ENCODE measurements at places on chromosomes 3 and 15.

DNA sequence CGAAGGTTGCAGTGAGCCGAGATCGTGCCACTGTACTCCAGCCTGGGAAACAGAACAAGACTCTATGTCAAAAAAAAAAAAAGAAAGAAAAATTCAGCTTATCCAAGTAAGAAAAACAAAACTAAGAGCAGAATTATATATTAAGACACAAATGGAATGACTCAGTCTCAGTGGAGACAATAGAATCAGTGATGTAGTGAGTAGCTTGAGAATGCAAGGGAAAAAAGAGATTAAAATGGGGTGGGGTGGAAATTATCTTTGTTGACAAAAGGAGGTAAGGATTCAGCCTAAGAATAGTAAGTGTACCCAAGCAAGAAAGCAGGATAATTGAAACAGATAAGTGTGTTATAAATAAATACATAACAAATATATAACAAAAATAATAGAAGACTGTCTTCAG, 70.7 kb downstream of the BLM start:
- no peak for DNase-seq

- DNase-seq = no peak
Measured at GRCh38 chr3:45508483-45509037, 86.0 kb upstream of the LIMD1 start.

DNA sequence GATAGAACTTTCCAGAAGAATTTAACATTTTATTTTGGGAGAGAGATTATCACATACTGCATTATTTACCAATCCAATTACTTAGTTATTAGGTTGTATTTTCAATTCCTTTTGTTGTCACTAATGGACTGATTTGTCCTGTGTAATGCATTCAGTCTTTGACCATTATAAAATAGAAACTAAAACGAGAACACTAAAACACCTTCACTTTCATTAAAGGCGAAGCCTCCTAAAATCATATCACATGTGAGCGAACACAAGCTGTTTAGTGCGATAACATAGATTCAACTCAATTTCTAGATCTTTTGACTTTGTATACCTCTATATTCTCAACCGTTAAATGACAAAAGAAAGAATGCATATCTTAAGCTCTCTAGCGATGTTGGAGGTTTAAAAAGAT, 253.4 kb downstream of the VGLL3 start:
- DNase-seq = no peak

DNA sequence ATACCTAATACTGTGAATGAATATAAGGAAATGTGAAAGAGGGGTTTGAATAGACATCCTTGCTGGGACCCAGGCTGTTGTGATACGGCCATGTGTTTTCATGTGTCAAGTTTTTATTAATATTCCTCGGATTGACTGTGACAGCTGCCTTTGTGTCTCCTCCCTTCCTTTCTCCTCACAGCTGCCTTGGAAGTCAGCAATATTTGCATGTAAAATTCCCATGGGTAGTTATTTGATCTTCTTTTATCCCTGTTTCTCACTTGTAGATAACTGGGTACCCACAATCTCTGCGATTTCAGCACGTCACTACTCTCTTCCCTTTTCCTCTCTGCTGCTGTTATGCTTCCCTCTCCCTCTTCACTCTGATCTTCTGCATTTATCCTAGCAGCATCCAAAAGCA, 9.4 kb downstream of the GPR156 start:
- DNase-seq = no peak

GRCh38 chr3:122003606-122004005, 18.4 kb downstream of the ILDR1 start:
- no peak for DNase-seq

DNA sequence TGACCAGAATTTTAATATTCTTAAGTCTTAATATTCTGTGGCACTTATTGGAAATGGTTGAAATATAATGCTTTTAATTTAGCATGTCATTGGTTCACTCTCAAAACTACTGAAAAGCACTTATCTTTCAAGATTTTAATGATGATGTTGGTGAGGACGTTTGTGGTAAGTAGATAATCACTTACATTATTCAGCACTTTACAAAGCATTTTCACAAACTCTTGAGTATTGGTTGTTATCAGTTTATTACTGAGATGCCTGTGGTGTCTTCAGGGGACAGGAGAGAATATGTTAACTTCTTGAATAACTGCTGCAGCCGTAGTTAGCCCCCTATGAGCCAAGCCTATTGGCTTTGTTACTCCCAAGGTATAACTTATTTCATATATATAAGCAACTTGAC, 15.2 kb downstream of the TGFBR2 start:
- DNase-seq = no peak

DNA sequence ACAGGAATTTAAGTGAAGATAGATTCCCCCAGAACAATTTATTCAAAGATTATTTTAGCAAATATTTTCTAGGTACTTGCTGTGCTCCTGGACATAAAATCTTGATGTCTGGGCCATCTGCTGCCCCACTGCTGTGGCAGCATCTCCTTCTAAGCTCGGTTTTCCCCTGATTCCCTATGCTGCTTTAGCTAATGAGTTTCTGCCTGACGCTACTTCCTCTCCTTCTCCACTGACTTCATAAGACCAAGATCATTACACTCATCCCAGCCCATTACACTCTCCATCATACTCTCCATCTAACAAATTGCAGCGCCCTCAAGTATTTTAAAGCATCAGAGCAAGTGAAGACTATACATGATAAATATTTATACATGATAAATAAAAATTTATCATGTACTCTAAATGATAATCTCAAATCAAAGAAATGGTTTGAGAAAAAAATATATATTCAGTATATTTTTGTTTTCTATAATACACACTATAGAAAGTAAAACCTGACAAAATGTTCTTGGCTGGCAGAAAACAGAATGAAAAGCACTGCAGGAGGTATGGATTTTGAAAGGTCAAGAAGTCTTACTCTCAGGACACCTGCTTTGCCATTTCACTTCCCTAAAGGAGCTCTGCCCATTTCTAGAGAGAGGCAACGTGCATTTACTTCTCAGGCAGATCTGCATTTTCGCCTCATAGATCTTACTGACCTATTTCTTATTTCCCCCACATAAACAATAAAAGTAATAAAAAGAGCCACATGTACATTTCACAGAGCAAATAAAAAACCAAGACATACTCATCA, 232.0 kb downstream of the KCNMB2 start:
- no peak for DNase-seq

GRCh38 chr3:170513642-170514041, 72.2 kb downstream of the SLC7A14 start:
- DNase-seq = no peak

GRCh38 chr15:31297575-31298456, 28.8 kb upstream of the KLF13 start:
- no peak for DNase-seq

GRCh38 chr3:47713655-47714054, 68.0 kb downstream of the SMARCC1 start:
- no peak for DNase-seq

DNA sequence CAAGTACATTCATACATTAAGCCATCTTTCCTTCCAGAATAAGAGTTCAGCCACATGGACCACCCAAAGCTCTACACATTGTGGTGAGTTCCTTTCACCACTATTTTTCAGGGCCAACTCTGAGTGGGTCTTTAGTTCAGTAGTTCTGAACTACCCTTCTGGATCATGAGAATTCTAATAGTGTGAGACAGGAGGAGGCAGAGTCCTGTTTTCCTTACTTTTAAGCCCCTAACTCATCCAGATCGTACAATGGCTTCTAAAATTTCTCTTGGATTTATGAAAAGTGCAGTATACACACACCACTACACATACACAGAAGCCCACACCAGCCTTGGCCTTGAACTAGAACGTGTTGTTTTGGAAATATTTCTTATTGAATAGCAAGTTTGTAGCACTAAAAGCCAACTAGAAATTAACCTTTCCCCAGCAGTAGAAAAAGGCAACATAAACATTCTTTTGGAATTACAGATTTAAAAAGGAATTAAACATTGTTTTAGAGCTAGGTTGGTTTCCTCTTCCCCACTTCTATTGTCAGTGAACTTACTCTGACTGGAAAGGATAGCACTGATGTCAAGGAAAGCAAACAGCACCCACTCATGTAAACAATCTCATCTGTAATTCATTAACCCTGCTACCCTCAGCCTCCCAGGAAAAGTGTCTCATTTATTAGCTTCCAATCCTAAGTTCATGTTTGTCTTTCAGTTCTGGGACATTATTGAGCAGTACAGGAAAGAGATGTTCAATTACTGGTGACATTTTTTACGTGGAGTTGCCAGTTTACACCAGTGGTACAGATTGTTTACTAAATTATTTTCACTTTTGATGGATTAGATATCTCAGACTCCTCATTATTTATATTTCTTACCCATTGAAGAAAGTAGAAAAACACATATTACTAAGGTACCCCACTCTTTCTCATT, 95.7 kb upstream of the AGTR1 start:
- peak; percentile 99 for DNase-seq

DNA sequence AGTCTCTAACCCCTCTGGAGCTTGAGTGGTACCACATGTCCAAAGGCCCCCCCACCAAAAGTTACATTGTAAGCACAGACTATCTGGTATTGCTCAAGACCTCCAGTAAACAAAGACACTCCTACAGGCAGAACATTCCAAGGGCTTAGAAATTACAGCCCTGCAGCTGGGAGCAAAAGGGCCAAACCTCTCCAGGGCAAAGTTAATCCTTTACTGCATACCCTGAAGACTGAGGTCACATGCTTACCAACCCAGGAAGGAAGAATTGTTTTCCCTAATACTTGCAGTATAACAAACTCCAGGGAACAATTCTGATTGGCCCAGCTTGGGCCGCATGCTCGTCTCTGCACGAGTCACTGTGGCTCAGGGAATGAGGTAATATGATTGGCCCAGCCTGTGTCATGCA, 266.1 kb upstream of the NR2F2 start:
- DNase-seq = peak; percentile 8

DNA sequence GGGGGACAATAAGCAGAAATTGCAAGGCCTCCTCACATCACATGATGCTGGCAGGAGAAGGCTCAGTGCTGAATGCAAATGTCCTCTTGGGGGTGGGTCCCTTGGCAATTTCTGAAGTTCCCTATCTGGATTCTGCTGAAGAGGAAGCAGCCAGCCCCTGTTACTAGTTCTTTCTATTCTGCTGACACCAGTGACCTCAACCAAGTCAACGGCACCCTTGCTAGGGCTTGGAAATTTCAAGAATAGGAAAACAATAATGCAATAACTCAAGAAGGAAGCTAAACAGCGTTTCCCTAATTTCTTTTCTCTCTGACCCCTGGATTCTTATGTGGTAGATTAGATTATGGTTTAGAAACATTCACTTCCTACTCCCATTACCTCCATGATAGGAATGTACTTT, 46.2 kb upstream of the FOXP1 start:
- DNase-seq = no peak

GRCh38 chr3:169998668-169999131, 32.1 kb downstream of the SEC62 start:
- DNase-seq = peak; percentile 76

GRCh38 chr15:26453914-26454313, 319.0 kb downstream of the GABRB3 start:
- DNase-seq = no peak

GRCh38 chr3:52670621-52671521, 14.8 kb downstream of the PBRM1 start:
- peak; percentile 32 for DNase-seq

DNA sequence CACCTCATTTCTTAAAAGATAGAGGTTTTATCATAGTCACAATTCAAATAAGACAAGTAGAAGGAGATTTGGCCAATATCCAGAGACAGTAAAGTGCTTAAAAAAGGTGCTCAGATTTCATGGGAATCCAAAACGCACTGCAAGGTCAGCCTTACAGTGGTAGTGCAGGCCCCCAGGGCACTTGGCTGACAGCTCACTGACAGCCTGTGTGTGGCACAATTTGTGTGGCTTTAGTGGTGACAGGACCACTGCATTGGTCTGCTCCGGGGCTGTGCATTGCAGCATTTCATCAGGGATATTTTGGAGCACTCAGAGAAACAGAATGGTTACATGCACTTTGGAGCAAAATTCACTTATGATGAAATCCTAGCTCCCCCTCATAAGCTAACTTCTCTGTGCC, 544.3 kb downstream of the NTRK3 start:
- DNase-seq = no peak

DNA sequence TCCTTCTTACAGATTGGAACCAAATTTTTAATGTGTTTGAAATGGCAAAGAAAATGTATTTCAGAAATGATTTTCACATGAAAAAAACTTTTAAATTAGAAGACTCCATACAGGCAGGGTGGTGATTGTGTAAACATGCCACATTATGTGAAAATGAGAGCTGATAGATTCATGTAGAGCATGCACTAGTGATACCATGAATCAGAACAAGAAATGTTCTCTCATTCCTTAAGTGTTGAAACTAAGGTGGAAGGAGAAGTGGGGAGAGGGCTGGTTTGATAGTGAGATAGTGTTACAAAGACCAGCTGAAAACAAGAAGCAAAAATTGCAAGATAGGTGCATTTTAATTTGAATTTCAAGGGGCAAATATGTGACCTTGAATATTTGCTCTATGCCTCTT, 100.3 kb downstream of the CCNL1 start:
- DNase-seq = no peak

DNA sequence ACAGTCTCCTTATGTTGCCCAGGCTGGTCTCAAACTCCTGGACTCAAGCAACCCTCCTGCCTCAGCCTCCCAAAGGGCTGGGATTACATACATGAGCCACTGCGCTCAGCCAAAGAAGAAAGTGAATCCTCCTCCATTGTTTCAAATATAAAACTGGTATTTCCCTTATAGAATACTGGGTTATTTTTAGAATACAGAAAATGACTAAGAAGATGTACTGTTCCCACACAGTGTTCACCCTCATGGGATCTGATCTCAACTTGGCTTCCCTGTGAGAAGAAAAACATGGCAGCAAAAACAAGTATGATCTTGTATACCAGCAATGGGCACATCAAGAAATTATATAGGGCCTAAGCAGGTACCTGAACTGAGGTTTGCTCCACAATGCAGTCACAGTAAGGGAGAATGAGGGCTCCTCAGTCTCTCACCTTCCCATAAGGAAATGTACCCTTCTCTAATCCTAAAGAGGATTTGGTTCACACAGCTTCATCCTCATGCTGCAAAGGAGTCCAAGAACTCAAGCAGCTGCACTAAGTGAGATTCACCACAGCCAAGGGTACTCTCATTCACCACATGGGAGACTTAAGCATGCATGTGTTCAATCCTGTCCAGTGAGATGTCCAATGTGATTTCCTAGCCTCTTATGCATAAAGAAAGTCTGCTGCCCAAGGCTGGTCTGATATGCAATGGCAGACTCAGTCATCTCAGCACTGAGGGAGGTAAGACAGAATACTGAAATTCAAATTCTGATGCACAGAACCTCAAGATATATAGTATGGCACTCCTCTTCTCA, 25.8 kb downstream of the USP4 start:
- no peak for DNase-seq

- DNase-seq = no peak
Measured at GRCh38 chr15:37080261-37080921, 20.0 kb downstream of the MEIS2 start.

GRCh38 chr15:83854321-83854720, 200.4 kb downstream of the ADAMTSL3 start:
- DNase-seq = no peak

- DNase-seq = no peak
Measured at GRCh38 chr15:42692536-42692935, 44.4 kb downstream of the CDAN1 start.

GRCh38 chr3:76765511-76765910, 274.4 kb upstream of the ROBO2 start:
- no peak for DNase-seq

All from HepG2 (cell line).